ENCODE measurements at places on chromosomes 4 and X.

DNA sequence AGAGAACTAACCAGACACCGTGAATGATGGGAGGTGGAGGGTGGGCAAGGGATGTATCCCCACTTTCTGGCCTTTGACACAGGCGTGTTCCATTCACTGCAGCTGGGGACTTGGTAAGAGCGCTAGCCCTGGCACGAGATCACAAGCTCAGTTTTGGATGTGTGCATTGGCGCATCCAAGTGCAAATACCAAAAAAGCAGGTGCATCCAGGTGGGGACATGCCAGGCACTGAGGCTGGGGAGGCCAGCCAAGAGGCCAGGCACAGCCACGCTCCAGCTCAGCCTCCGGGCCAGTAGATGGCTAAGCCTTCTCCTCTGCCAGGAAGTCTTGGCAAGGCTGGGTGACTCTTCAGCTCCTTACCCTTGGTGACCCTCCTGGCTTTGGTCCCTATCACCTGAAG, 4.4 kb upstream of the ZFP92 start:
- no peak for DNase-seq

DNA sequence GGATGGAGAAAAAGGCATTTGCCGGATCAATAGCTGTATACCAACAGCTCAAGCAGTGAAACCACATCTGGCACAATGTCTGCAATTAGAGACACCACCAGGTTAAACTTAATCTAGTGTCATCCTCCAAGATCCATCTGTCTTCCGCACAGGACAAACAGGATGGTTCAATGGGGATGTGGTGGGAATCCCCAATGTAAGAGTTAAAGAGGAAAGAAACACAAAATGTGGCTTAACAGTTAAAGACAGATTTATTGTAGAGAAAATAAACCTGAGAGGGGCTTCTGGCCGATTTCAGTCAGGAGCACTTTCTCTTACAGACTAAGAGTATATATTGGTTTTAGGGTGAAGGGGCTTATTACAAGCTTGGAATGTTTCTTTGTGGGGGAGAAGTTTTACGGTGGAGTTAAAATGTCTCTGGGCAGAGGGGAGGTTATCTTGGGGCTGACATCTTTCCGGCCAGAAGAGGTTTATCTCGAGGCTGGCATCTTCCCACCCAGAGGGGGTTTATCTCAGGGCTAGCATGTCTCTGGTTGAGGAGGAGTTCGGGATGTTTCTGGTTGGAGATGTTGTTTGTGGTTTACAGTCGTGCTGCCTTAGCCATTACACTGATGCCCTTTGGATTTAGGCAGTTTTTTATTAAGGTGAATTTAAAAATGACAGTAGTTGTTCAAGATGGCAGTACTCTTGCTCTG, 61.7 kb downstream of the KANTR start:
- no peak for DNase-seq

DNA sequence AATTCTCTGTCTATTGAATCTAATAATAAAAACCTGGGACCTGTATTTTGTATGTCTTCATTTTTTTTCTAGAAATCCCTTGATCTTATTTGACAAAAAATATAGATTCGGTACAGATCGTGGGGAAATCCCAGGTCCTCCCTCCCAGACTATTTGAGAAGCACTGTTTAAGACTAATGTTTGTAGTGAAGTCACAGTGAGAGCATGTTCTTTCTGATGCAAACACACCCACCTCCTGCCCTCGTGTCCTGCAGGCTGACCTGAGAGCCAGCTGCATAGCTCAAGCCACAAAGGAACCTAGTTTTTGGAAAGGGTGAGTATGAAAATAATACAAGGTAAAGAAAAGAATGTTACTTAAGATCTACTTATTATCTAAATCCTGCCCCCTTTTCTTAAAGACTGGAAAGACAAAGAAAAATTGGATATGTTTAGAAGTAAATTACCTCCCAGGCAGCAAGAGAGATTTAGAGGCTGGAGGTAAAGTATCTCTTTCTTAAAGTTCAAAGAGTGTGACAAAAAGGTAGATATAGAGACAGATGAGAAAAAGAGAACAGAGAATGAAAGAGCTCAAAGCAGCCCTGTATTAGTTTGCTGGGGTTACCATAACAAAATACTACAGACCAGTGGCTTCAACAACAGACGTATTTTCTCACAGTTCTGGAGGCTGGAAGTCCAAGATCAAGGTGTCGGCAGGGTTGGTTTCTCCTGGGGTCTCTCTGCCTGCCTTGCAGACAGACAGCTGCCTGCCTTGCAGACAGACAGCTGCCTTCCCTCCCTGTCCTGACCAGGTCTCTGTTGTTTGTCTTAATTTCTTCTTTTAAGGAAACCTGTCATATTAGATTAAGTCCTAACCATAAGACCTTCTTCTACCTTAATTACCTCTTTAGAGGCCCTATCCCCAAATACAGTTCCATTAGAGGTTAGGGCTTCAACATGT, 20.4 kb upstream of the DCTD start:
- no peak for DNase-seq

DNA sequence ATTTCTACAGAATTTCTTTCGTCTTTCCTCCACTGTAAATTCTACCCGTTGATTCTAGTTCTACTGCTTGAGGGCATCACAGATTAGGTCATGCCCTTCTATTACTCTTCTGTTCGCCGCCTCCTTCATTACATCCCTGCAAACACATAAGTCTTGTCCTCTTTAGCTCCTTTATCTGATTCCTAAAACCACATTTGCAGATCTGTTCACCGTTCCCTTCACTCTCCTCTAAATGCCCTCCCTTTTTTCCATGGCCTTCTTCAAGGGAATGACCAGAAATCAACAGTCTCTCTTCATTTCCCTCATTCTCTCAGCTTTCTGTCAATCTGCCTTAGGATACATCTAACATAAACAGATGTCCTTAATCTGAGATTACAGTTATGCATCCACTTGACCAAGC, 43.1 kb downstream of the BTC start:
- DNase-seq = no peak

- DNase-seq = no peak
Observed at GRCh38 chr4:176377780-176378179, 58.0 kb downstream of the SPCS3 start.

DNA sequence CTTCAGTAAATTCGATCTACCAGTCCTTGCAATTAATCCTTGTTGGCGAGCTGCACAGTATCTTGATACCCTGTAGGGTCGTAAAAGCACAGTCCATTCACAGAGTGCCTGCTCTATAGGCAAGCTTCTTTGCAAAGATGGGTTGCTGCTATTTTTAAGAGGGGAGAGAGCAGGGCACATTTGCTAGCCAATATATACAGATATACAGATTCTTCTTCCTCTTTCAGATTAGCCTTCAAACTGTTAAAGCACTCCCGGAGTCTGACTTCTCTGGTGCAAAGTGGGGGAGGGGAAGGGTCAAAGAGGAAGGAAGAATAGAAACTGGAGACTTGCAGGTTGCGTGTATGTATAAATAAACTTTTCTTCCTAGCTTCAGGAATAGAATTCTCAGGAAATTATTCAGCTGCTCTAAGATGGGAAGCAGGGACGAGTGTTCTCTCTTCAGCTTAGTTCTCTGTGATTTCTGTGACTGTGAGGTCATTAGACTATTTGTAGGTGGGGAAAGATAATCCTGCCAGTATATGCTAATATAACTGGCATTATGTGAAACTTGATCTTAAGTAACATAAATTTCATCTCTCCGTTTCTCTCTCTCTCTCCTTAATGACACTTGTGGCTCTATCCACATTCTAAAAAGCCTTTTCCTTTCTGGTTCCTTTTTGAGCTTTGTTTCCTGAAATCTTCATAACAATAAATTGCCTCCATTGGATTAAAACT, at the start of gene CYSLTR1:
Gene CYSLTR1, minus strand, starts transcription at position 242 of the 717 bp plus-strand sequence. CDS start 53,865 bp downstream, outside the sequence.
- DNase-seq = no peak

DNA sequence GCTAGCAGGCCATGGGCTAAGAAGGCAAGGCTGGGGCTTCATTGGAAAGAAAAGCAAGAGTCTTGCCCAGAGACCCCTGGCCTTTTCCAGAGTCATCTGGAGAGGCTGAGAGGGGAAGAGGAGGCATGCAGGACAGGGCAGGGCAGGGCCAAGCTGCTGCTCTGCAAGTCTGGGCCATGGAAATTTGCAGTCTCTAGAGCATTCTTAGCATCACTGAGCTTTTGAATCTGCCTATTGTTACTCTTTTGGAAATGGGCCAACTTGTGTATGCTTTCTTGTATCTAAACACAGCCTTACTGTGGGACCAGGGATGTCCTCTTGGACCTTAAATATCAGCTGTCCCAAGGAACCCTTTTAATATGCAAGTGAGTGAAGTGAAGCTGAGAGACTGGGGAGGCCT, 560.5 kb downstream of the MID1IP1 start:
- DNase-seq = no peak
